Progenitor cell of endocrine pancreas (in vitro differentiated cells): ENCODE measurements at places on chromosomes 3 and 15. TPM values are rescaled to one million over a fixed set of nuclear protein-coding genes. Genes with fewer than 3 reads are reported as not detected.

The RAD51 gene
- total RNA-seq: 13.2 and 16.0 TPM in 2 replicates

The ATP8B4 gene
- total RNA-seq: 0.95 and 0.98 TPM in 2 replicates

The AGBL1 gene
- total RNA-seq: not detected in 2 replicates

The GMPS gene
- 74.5 and 76.0 TPM in 2 replicates for total RNA-seq

The ZSCAN29 gene
- total RNA-seq: 71.2 and 73.8 TPM in 2 replicates

The IDH3A gene
- total RNA-seq: 34.9 and 35.4 TPM in 2 replicates

The SCAMP5 gene
- 55.9 and 58.0 TPM in 2 replicates for total RNA-seq

The LYZL4 gene
- not detected in 2 replicates for total RNA-seq

The ZNF501 gene
- total RNA-seq: 6.7 and 7.5 TPM in 2 replicates

The CCDC50 gene
- 65.5 and 66.3 TPM in 2 replicates for total RNA-seq

The FGD5 gene
- total RNA-seq: 0.09 and 0.17 TPM in 2 replicates

The KLHL40 gene
- not detected in 2 replicates for total RNA-seq

The PCSK6 gene
- total RNA-seq: 1.8 and 3.6 TPM in 2 replicates

- no peak for DNase-seq
These were observed 369.8 kb downstream of the SV2B start for GRCh38 chr15:91469632-91470567.

GRCh38 chr15:51374131-51374530 lies 32.7 kb downstream of the GLDN start:
- DNase-seq: no peak

- no peak for DNase-seq
These were observed 496.6 kb downstream of the FHIT start for GRCh38 chr3:60754617-60755016.

DNA sequence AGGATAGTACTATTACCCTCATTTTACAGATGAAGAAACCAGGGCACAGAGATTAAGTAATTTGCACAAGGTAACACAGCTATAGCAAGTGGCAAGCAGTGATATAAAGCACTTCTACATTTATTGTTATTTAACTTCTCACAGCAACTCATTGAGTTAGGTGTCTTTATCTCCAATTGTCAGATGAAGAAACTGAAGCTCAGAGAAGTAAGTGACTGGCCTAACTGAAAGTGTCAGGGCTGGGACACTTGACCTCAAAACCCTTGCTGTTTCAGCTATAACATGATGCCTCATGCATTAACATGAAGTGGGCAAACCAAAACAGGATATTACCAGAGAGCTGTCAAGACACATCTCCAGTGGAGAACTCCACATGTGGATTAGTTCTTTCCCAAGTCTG lies 65.8 kb upstream of the LEKR1 start:
- no peak for DNase-seq

GRCh38 chr3:71232895-71233294 lies 350.6 kb downstream of the FOXP1 start:
- DNase-seq: no peak

GRCh38 chr15:87689716-87690115 lies 566.8 kb downstream of the NTRK3 start:
- no peak for DNase-seq

DNA sequence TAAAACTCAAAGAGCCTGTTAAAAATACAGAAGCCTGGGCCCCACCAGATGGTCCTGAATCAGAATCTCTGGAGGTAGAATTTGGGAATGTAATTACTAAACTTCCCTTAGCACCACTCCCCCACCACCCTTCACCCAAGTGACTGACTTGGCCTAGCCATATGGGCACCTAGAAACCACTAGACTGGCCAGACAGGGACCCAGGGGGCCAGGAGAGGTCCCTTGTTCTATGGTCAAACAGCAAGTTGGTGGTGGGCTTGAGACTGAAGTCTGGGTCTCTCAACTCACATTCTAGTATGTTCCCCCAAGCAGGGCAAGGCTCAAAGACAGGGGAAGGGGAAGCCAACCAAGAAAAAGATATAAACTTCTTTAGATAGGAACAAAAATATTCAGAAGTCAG lies 301.5 kb upstream of the TLE3 start:
- DNase-seq: no peak

- no peak for DNase-seq
These were observed 289.5 kb upstream of the RGMA start for GRCh38 chr15:93378558-93378957.

DNA sequence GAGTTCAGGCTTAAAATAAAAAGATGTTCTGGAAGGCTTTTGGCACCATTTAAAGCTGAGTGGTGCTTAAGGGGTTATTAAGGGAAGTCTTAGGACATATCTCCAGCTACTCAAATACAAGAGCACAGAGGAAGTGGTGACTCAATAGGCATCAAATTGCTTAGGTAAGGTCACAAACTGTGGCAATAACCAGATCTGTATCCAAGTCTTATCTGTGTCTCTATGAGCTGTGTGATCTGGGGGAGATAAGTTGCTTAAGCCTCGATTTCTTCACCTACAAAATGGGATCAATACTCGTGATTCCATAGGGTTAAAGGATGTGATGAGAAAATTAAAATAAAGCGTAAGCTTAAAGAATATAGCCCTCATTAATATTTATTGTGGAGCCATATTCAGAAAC lies 7.6 kb downstream of the HDC start:
- DNase-seq: no peak

- no peak for DNase-seq
These were observed 20.8 kb downstream of the GADL1 start for GRCh38 chr3:30873671-30874070.

DNA sequence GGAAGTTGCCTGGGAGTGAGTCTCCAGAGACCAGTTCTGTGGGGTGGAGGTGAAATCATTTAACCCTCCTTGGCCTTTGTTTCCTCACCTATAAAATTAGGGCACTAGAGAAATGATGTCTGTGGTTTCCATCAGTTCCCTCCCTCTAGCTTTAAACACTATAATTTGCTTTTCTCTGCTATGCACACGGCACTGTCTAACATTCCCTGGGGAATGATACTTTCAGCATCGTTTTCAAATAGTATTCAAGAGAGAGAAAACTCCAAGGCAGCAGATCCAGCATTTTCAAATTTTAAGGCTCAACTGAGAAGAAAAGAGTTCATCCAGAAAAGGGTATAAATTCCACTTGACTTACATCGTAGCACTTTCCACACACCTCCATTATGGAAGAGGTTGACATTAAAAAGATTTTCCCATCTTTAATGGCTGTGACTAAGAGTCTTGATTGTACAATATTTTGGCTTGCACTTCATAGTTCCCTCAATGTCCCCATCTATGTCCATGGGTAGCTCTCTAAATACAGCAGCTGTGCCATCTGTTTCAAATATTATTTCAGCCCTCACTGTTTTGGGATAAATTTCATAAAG lies 137.7 kb upstream of the ZPLD1 start:
- DNase-seq: no peak

GRCh38 chr3:38276081-38276916 lies 5.8 kb upstream of the SLC22A14 start:
- no peak for DNase-seq

DNA sequence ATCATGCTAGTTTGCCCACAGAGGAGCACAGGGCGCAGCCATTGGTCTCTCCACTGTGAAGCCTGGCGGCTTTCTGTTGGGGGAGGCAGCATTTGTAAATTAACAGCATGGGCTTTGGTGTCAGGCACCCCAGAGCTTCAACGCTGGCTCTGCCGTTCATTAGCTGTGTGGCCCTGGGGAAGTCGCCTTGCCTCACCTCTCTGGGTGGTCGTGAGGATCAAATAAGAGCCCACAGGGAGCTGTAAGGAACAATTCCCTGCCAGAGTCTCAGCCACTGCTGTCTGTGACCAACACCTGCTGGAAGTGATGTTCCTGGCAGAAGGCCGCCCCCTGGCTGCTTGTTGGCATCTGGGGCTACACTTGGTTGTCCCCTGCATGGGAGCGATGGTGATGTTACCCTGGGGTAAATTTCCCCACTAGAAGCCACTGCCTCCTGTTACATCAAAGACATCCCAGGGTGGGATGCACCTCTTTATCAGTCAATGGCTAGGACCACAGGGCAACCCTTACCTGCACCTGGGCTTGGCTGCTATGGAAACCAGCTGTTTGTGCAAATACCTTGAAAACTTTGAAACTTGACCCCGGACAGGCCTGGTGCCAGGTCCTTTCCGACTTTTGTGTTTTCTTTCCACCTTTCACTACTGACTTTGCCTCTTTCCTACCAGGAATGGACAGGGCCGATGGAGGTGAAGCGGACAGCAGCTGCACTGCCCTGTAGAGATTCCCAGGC lies 36.9 kb downstream of the DNASE1L3 start:
- peak; percentile 26 for DNase-seq

GRCh38 chr15:68209735-68210408 lies 4.7 kb upstream of the CALML4 start:
- DNase-seq: no peak

GRCh38 chr3:187802928-187803259 lies 57.6 kb upstream of the BCL6 start:
- DNase-seq: no peak

- DNase-seq: no peak
These were observed 413.0 kb upstream of the DPH6 start for GRCh38 chr15:35958975-35959374.

- no peak for DNase-seq
These were observed 134.8 kb upstream of the CNTN4 start for GRCh38 chr3:1963896-1964295.

DNA sequence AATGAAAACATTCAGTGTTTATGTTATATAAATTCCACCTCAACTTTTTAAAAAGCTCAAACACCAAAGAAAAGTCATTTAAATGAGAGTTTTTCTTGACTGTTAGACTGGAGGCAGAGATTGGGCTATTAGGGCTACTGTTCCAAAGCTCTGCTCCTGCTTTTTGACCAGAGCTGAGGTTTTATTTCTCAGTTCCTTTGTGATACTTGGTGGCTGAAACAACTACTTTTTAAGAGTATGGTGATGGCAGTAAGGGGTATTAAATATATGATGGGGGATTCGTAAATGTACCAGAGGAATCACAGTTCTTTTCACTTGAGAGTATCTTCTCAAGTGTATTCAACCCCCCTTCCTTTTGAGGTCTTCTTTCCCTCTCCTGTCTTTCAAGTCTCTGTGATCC lies 186.1 kb upstream of the CGNL1 start:
- no peak for DNase-seq

DNA sequence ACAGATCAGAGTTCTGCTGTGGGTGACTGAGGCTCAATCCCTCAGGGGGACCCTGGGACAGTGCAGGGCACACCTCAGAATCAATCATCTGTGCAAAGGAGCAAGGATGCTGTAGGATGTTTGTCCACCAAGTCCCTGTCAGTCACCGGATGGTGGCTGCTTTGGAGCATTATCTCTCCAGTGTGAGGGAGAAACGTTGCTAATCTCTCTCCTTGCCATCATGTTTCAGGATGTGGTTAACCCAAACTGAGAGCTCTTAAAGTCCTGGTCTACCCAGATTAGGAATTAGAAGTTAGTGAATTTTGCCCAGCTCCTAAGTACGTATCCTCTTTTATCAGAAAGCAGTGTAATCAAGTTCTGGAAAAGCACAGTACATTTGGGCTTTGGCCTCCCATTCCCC lies 26.2 kb upstream of the LRRC3B start:
- DNase-seq: no peak

DNA sequence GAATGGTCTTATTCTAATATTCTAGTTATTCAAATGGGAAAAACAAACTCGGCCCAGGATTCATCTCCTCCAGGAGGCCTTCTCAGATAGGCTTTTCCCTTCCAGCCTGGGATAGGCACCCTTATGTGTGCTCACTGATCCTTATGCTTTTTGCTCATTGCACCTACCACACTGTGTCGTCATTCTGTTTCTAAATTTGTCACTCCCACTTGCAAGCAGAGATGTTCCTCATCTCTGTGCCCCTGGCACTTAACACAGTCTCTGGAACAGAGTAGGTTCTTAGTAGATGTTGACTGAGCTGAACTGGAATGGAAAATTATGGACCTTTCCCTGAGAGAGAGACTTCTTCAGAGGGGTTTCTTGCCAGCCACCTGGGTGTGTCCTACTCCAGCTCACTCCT lies 18.7 kb upstream of the SPG11 start:
- DNase-seq: no peak
